ENCODE measurements at places on chromosomes 7 and 10. TPM values are rescaled to one million over a fixed set of nuclear protein-coding genes. Genes with fewer than 3 reads are reported as not detected.

Gene R3HCC1L
- total RNA-seq: 6.0 TPM

Gene AKR1D1
- not detected for total RNA-seq

DNA sequence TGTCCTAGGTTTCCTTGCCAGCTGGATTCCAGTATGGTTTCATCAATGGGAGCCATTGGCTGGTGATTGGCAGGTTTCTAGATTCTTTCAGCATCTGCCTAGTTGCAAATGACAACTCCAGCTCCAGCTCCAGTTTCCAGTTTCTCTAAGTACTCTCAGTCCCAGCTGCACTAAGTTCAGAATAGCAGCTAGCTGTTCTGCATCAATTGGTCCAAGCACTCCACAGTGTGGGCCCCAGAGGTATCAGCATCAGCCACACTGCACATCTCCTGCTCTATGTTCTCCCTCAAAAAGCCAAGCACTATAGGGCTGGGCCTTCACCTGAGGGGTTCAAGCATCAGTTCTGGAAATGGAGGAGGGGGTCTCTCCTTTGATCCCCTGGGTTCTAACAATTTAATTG is 143.4 kb downstream of the VPS50 start:
- no peak for DNase-seq

Gene SEC24C
- total RNA-seq: 60.2 TPM

GRCh38 chr10:102140913-102141540 is 8.2 kb downstream of the PPRC1 start:
- no peak for DNase-seq

DNA sequence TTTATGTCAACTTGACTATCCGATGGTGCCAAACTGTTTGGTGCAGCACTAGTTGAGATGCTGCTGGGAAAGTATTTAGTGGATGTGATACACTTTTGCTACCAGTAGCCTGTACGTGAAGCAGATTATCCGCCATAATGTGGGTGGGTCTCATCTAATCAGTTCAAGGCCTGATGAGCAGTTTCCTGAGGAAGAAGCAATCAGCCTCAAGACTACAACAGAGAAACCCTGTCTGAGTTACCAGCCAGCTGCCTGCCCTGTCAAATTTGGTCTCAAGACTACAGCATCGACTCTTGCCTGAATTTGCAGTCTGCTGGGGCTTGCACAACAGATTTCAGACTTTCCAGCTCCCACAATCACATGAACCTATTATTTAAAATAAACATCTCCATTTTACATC is 10.9 kb upstream of the RBP3 start:
- DNase-seq: no peak

Gene TAS2R4
- total RNA-seq: 0.34 TPM

Gene C1QL3
- total RNA-seq: not detected

- DNase-seq: no peak
Measured at GRCh38 chr10:1054684-1055083, 1.5 kb upstream of the WDR37 start.

DNA sequence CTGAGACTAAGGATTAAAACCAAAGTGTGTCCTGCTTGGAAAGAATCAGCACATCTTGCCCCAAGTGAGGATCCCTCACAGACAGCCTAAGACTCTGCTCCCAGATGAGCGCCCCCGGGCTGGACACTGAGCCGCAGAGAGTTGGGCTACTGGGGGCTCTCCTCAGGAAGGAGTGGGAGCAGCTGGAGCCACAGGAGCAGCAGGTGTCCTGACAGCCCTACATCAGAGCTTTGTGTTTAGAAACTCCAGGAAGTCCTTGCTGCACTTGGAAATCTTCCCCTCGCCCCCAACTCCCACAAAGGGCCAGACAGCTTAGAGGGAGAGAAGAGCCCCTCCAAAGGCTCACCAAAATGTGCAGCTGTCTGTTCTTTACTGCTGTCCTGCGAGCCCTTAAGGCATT is 172.2 kb downstream of the HERPUD2 start:
- DNase-seq: no peak

Gene ACBD7
- total RNA-seq: not detected
